ENCODE measurements at places on chromosomes 1 and 21. TPM values are rescaled to one million over a fixed set of nuclear protein-coding genes. Genes with fewer than 3 reads are reported as not detected.

Gene C1orf226
- 7.0 TPM for total RNA-seq

Gene ANGPTL3
- total RNA-seq: 1.2 TPM

Gene OR2L2
- 0.06 TPM for total RNA-seq

Gene LY9
- total RNA-seq: 0.93 TPM

Gene CXADR
- 51.1 TPM for total RNA-seq

Gene CD34
- total RNA-seq: 43.6 TPM

Gene CYP4A11
- 22.1 TPM for total RNA-seq

Gene LIX1L
- 24.3 TPM for total RNA-seq

Gene OVAAL
- not detected for total RNA-seq

Gene PRAMEF17
- not detected for total RNA-seq

All from metanephros (tissue), 2 donors.